ENCODE measurements at places on chromosomes 1 and 21. TPM values are rescaled to one million over a fixed set of nuclear protein-coding genes. Genes with fewer than 3 reads are reported as not detected.

Gene LYPD8
- total RNA-seq, result not detected

Gene LCE2A
- not detected for total RNA-seq

Gene TRNP1
- total RNA-seq, result 1.3 TPM

Gene TMED5
- total RNA-seq, result 55.4 TPM

Gene PLPPR4
- total RNA-seq, result 0.17 TPM

Gene CHD1L
- 19.5 TPM for total RNA-seq

Gene CCT3
- total RNA-seq, result 190 TPM

Gene TDRD5
- total RNA-seq, result not detected

Gene RIPPLY3
- total RNA-seq, result not detected

Data from psoas muscle (tissue), 8 donors.